ENCODE measurements at places on chromosomes 5 and 9.
A peak's percentile ranks its signal among the peaks of the same experiment; 100 is the strongest.

DNA sequence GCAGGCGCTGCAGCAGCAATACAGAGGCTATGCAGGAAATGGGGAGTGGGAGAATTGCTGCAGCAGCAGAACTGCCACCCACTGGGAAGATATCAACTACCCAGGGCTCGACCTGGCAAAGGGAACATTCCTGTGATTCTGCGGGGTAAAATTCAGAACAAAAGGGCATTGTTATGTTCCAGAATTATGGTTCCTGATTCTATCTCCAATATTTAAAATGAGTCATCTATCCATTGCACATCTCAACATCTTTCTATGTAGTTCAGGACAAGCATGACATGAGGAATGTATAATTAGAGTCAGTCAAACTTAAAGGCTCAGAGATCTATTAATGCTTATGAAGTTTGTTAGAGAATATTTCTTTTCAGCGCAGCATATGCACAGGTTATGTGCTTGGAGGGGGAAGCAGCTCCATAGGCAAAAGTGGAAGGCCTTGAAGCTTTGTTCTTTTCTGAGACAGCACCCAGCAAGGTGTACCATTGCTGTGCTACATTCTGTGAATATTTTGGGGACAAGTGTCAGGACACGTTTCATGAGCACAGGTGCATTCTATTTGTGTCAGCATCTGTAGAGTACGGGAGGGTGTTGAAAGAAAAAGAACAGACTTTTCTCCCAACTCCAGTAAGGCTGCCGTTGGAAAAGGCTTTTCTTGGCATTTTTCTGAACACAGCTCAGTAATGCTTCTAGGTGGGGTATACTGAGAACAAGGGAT, 395.6 kb upstream of the MPDZ start:
- DNase-seq, result no peak

- DNase-seq, result no peak
These were observed 45.7 kb downstream of the MUSK start for GRCh38 chr9:110714314-110714713.

DNA sequence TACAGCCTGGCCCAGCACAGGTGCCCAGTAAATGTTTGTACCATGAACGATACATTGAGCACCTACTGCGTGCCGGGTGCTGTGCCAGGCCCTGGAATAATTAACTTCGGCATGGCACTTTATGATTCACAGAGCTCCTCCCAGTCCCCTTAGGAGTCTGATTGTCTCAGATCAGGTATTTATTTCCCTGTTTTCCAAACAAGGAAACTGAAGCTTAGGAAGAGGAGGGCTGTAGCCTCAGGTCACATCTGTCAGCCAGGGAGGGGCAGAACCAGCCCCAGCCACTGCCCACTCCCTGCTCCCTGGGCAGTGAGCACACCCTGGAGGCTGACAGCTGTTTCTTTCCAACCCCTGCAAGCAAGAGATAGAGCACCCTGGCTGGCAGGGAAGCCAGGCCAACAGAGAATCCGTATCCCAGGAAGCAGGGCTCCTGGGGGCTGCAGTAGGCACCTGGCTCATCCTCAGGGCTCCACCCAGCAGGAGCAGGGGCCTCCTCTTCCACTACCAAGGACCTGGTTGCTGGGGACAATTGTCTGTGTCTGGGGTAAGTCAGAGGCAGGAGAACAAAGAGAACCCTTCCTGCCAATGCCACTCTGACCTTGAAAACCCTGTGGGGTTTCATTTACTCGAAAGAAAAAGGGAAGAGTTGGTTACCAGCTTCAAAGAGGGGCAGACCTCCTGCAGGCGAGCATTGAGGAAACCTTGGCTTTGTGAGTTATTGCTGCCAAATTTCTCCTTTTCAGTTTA, 69.0 kb downstream of the DAB2IP start:
- no peak for DNase-seq

GRCh38 chr9:36166168-36166927, 2.8 kb upstream of the CCIN start:
- DNase-seq, result peak; percentile 93

GRCh38 chr5:154476354-154477205, 1.4 kb downstream of the HAND1 start:
- DNase-seq, result no peak

- no peak for DNase-seq
These were observed 33.6 kb upstream of the HSD17B4 start for GRCh38 chr5:119418606-119419100.

- DNase-seq, result no peak
These were observed 313.4 kb downstream of the DEPDC1B start for GRCh38 chr5:60386436-60387050.

- DNase-seq, result no peak
These were observed 201.8 kb upstream of the NUDT12 start for GRCh38 chr5:103764403-103764802.

- no peak for DNase-seq
These were observed 591.7 kb downstream of the ZNF608 start for GRCh38 chr5:124154714-124155113.

- DNase-seq, result no peak
These were observed 91.5 kb downstream of the DAB2IP start for GRCh38 chr9:121742923-121743322.

DNA sequence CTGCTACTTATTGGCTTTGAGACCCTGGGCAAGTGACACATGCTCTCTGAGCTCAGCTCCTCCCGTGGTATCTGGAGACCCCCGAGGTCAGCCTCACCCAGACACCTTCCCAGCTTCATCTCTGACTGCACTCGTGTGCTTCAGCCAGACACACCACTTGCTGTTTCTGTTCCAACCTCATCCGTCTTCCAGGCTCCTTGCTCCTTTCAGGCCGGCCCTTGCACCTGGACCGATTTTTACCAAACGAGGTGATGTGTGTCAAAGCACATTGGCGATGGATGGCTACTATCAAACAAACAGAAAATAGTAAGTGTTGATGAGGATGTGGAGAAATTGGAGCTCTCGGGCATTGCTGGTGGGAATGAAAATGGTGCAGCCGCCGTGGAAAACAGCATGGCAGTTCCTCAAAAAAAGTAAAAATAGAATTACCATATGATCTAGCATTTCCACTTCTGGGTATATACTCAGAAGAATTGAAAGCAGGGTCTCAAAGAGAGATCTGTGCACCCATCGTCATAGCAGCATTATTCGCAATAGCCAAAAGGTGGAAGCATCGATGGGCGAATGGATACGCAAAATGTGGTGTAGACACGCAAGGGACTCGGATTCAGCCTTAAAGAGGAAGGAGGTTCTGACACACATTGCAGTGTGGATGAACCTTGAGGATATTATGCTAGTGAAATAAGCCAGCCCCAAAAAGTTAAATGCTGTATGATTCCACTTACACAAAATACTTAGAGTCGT, 96.1 kb upstream of the IER5L start:
- no peak for DNase-seq

DNA sequence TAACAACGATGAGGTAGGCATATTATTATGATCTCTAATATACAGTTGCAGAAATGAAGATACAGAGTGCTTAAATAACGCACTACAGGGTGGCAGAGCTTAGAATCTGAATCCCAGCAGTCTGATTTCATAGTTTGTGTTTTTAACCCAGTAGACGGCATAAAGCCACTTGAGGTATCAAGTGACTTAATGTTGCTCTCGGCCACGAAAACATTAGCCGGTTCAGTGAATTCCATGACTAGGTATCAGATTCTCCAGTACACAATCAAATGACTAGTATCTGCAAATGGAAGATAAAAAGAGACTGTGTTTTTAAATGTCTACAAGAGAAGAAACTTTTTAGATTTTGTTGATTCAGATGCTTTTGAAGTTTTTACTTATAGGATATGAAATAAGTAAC, 24.8 kb downstream of the SMC2 start:
- DNase-seq, result no peak

DNA sequence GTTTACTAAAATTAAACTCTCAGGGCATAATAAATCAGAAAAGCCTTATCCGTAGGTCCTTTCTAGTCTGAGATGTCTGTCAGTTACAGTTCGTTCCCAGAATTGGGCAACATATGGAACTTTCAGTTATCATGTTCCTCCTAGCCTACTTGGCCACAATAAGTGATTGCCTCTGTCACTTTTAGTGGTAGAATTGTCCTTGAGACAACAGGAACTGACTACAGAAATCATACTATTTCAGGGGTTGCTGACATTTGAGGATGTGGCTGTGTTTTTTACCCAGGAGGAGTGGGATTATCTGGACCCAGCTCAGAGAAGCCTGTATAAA, 956 bp downstream of the ZNF189 start:
- no peak for DNase-seq

DNA sequence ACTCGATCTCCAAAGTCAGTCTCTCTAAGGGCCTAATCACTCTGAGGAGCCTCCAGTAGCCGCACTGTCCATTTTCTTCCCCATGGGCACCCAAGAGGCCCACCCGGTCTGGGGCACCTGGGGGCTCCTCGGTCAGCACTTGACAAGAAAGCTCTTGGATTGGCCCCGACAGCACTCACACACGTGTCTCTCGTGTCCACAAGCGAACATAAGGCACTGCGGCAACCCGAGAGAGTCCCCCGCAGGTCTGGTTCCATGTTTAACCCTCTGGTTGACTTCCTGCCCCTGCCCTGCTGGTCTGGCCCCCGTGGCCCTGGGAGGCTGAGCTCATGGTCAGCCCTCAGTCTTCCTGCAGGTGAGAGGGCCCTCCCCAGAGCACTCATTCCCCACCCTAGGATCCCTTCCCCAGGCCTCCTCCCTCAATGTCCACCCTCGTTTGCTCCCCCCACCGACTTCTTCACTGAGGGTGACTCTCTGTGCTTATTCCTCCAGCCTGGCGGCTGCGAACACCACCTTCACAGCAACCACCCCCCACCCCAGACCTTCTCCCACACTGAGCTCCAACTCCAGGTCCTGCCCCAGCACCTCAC, 16.3 kb upstream of the LRRC14B start:
- DNase-seq, result no peak

- no peak for DNase-seq
These were observed 86.0 kb upstream of the FSD1L start for GRCh38 chr9:105361873-105362272.

- DNase-seq, result no peak
These were observed 26.1 kb downstream of the ZNF510 start for GRCh38 chr9:96751815-96752214.

DNA sequence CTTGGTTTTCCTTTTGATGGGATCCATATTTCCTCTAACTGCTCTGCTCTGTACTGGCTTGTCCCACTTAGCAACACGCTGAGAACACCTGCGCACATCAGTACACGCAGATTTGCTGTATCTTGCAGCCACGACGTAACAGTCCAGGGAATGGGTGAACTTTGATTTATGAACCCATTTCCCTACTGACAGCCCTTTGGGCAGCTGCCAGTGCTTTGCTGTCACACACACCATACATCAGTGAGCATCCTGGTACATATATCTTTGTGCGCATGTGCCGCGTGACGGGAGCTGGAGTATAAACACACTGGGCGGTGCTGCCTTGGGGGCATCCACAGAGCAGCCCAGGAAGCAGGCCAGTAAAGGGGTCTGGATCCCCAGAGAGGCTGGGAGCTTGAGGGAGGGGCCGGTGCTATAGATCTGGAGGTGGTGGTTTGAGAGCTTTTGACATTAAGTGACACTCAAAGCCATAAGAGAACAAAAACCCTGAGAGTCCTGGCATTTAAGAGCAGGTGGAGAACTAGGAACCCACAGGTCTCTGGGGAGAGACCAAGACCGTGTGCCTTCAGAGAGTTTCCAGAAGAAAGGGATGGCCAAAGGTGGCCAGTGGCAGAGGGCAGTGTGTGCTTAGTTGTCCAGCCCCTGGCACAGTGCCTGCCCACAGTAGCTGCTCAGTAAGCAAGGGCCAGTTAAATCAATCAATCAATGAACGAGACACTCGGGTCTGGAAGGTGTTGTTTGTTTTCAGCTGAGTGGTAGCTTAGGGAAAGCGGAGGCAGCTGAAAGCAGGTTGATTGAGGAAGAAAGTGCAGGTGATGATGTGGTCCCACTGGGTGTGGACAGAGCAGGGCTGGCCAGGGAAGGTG, 53.7 kb downstream of the LMX1B start:
- DNase-seq, result no peak

GRCh38 chr5:43804041-43804440, 201.1 kb downstream of the NNT start:
- DNase-seq, result no peak

GRCh38 chr9:91586282-91586681, 162.7 kb upstream of the NFIL3 start:
- DNase-seq, result no peak

- DNase-seq, result no peak
These were observed 146.4 kb upstream of the SHB start for GRCh38 chr9:38215465-38215864.

DNA sequence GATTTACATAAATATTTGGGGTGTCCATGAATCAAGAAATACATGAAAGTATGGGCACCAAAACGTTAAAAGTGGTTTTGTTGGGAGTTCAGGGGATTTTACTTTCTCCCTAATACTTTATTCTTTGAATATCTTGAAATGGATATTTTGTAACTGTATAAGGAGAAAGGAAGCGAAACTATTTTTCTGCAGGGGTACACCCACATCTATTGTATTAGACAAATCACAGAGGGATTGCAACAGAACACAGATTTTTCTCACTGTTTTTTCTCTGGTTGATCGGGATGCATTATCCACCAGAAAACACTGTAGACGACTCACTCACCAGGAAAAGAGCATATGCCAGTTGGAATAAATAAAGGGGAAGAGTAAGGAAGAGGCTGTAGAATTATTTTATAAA, 1.2 kb upstream of the RABGAP1 start:
- no peak for DNase-seq

DNA sequence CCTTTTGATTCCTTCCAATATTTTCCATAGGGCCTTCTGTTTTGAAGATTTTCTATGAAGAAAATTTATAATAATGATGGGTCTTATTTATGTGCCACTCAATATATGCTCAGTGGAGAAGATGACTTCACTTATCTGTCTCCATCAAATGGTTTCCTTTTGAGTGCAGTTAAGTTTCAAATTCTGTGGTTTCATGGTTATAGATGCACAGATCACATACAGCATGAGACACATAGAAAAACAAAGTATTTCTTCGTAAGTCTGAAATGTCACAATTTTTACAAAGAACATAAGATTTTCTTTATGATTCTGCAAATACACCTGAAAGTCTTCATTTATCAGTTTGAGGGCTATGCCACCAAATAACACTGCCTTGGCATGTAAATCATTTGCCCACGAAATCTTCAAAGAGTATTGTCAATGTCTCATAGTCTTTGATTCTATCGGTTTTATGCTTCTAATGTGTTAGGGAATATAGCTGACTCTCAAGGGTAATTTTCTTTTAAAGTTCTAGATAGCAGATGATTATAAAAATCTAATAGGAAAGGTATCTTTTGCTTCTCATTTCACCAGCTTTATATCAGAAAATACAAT, 14.1 kb downstream of the CFAP95 start:
- no peak for DNase-seq

- no peak for DNase-seq
These were observed 34.7 kb downstream of the LMNB1 start for GRCh38 chr5:126811515-126812198.

DNA sequence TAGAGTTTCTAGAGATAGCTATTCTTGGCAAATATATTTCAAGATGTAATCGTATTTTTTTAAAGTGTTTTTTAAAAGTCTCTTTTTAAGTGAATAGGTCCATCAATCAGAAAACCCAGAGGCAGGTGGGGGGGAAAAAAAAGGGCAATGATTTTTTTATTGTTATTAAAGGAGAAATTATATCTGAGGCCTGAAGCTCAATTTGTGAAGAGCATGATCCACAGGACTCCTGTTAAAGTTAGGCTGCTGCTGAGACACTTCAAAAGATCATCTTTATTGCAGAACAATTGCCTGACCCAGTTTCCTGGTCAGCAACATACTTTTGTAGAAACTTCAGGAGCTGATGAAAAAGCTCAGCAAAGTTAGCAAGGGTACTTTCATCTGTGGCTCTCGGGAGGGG, 326.2 kb downstream of the RASEF start:
- DNase-seq, result no peak

GRCh38 chr9:114375386-114376175, 12.2 kb downstream of the AKNA start:
- DNase-seq, result no peak

- no peak for DNase-seq
These were observed 1275.4 kb upstream of the C9orf72 start for GRCh38 chr9:28848671-28849070.
